Astrocyte (in vitro differentiated cells and primary cell): ENCODE measurements at places on chromosomes 4 and X. TPM values are rescaled to one million over a fixed set of nuclear protein-coding genes. Genes with fewer than 3 reads are reported as not detected.

- DNase-seq, result no peak
Observed at GRCh38 chr4:17939054-17939453, 82.5 kb downstream of the LCORL start.

DNA sequence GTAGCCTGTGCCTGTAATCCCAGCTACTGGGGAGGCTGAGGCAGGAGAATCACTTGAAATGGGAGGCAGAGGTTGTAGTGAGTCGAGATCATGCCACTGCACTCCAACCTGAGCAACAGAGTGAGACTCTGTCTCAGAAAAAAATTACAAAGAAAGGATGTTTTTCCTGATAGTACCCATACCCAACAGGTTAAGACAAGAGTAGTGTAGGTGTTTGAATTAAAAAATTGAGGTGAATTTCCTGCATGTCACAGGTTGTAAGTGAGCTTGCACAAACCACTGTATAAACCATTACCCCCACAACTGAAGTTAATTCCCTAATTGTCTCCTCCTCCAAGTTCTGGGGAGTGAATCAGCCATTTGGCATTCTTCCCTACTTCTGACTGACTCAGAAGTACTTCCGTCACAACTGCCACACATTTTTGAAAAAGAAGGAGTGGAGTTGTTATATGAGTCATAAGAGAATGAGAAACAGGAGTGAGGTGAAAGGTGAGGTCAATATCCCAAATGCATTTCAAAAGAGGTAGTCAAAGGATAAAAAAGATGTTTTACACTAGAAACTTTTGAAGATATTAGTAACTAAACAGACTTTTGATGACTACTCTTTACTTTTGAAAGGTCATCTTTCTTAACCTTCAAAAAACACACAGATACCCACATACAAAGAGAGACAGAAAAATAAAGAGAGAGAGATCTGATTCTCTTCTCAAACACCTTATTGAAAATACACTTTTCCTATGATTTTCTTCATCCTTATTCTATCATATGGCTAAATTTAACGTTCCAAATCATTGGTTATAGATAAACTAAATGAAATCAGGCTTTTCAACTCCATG, 134.5 kb downstream of the BTC start:
- peak; percentile 99 for DNase-seq

- DNase-seq, result no peak
Observed at GRCh38 chr4:123304151-123304964, 92.2 kb upstream of the SPRY1 start.

Gene GAGE12E
- total RNA-seq, result not detected in 2 replicates

Gene TMEM31
- 0.43 TPM in 1 of 2 replicates, not detected in the other for total RNA-seq
